ENCODE measurements at places on chromosomes 2 and 18. TPM values are rescaled to one million over a fixed set of nuclear protein-coding genes. Genes with fewer than 3 reads are reported as not detected.
A peak's percentile ranks its signal among the peaks of the same experiment; 100 is the strongest.

GRCh38 chr18:36759167-36759776, 69.5 kb downstream of the TPGS2 start:
- H3K36me3 ChIP-seq = no peaks in the 10 kb centered on the region
- H3K27ac ChIP-seq = no peak overlapping the region
- peaks cover 11% of the 10 kb centered on the region for H3K27me3 ChIP-seq
- H3K4me3 ChIP-seq = no peak overlapping the region

- H3K27ac ChIP-seq = no peak overlapping the region
- peak; percentile 44 for DNase-seq
- H3K4me1 ChIP-seq = no peaks in the 10 kb centered on the region
These were observed 122.3 kb upstream of the FHL2 start for GRCh38 chr2:105521176-105521575.

DNA sequence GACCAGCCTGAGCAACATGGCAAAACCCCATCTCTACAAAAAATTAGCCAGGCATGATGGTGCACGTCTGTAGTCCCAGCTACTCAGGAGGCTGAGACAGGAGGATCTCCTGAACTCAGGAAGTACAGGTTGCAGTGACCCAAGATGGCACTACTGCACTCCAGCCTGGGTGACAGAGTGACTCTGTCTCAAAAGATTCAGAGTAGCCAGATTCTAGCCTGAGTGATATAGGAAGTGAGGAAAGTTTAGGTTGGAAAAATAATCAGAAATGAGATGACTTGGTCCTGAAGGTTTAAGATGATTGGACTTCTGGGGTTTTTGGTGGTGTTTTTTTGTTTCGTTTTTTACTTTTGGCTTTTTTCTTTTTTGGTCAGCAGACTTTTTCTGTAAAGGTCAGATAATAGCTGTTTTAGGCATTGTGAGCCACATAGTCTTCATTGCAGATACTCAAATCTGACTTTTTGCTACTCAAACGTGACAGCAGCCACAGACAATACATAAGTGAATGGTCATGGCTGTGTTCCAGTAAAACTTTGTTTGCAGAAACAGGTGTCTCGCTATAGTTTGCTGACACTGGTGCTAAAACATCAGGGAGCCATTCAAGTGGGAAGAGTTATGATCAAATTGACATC, 104.1 kb upstream of the UBXN4 start:
- no peaks in the 10 kb centered on the region for H3K4me1 ChIP-seq
- H3K4me3 ChIP-seq = no peak overlapping the region
- peaks cover 68% of the 10 kb centered on the region for H3K36me3 ChIP-seq

DNA sequence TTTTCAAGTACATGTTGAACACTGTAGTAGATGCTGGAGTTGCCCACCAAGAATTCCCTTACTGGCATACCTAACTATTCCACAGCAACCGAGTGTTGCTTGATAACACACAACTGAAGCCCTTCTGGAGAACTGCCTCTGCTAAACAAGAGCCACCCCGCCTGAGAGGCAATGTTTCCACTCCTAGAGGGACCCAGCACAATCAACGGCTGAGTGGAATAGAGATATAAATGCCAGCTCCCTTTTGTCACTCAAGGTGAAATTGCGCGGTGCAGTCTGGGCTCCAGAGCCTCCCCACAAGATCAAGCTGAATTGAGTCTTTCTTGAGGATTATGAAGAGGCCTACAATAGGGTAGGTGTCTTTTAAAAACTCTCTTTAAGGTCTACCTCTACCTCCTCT, 49.1 kb upstream of the SCN9A start:
- H3K27me3 ChIP-seq = no peaks in the 10 kb centered on the region
- H3K4me1 ChIP-seq = no peaks in the 10 kb centered on the region
- no peaks in the 10 kb centered on the region for H3K36me3 ChIP-seq
- H3K27ac ChIP-seq = no peak overlapping the region
- no peak overlapping the region for H3K4me3 ChIP-seq

DNA sequence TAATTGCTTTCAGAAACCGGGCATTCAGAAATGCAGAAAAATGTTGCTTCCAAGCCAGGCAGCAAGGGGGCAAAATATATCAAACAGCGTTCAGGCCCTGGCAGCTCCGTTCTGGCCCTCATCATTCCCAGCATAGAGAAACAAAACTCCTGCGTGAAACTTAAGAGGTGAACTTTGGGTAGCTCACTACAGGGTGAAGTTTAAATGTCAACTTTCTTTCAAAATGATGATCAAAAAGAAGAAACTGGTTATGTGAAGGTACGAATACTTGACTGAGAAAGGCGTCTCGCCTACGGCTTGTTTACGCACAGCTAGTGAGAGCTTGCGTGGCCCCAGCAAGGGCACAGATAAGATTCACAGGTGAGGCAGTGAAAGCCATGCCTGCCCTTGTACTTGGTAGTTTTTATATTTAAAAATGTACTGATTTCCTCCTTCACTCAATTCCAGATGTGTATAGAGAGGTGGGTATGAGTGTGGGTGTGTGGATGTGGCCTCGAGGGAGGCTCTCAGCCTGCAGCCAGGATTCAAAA, 127.5 kb downstream of the NFATC1 start:
- H3K27me3 ChIP-seq = no peaks in the 10 kb centered on the region
- H3K4me1 ChIP-seq = peaks cover 38% of the 10 kb centered on the region
- H3K27ac ChIP-seq = peak overlapping the region; percentile 98

- no peak overlapping the region for H3K27ac ChIP-seq
- DNase-seq = no peak
These were observed 134.2 kb upstream of the CHAC2 start for GRCh38 chr2:53633441-53633840.

DNA sequence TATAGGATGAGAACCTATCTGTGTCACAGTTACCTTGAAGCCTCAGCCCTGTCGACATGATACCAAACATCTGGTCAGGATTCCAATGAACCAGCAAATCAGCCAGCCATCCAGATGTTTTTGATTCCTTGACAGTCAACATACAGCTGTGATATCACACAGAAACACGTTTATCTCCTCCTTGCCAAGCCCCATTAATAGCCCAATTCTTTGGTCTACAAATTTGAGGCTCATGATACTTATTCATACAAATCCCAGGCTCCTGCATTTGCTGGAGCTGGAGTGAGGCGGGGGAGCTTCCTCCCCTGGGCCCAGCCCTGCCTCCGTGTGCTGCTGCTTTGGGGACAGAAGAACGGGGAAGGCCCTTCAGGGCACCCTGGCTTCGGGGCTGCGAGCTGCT, 611.6 kb upstream of the SALL3 start:
- no peak overlapping the region for H3K27ac ChIP-seq
- H3K27me3 ChIP-seq = no peaks in the 10 kb centered on the region
- no peak for DNase-seq
- H3K4me1 ChIP-seq = no peaks in the 10 kb centered on the region
- no peaks in the 10 kb centered on the region for H3K36me3 ChIP-seq

- H3K4me1 ChIP-seq = peaks cover 36% of the 10 kb centered on the region
- H3K27ac ChIP-seq = no peak overlapping the region
- H3K4me3 ChIP-seq = no peak overlapping the region
- H3K27me3 ChIP-seq = no peaks in the 10 kb centered on the region
- H3K36me3 ChIP-seq = no peaks in the 10 kb centered on the region
These were observed 79.1 kb downstream of the FAM168B start for GRCh38 chr2:131014141-131014540.

GRCh38 chr2:169664978-169665930, 29.0 kb downstream of the CFAP210 start:
- H3K27me3 ChIP-seq = no peaks in the 10 kb centered on the region
- no peaks in the 10 kb centered on the region for H3K4me1 ChIP-seq
- H3K27ac ChIP-seq = no peak overlapping the region
- no peak for DNase-seq
- no peak overlapping the region for H3K4me3 ChIP-seq

GRCh38 chr18:61261870-61262269, 71.4 kb upstream of the CDH20 start:
- H3K27me3 ChIP-seq = no peaks in the 10 kb centered on the region
- no peak overlapping the region for H3K27ac ChIP-seq
- DNase-seq = no peak
- no peaks in the 10 kb centered on the region for H3K4me1 ChIP-seq
- H3K4me3 ChIP-seq = no peak overlapping the region
- no peaks in the 10 kb centered on the region for H3K36me3 ChIP-seq

DNA sequence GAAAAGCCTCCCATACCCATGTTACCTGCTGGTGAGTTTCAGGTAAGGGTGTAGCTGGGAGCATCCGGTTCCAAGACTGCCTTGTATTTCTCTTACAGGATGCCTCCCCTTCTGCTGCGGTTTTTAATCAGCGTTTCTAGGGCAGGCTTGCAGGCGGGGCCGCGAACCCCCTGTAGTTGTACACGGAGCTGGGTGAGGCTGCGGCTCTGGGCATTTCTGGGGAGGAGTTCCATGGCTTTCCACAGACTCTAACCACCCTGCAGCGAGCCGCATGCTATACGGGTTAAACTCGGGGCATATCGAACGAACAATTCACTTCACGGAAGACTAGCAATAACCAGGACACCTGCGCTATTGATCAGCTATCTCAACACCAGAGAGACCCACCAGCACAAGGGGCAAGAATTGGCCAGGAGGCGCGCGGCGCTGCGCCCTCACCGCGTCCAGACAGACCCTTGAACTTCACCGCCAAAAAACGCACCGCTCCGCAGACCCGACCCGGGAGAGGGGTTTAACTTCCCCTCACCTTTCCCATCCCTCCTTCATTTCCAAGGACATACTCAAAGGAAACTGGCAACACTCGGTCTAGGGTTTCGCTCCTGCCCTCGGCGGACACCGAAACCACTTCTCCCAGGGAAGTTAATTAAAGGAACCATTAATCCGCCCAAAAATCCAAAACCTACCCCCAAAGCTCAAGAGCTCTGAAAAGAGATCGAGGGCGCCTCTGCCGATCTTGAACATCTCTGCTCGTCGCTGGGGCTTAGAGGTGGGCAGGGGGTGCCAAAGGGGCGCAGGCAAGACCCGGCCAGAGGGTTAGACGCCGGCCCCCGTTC, 909 bp downstream of the TGFA start:
- peak overlapping the region; percentile 81 for H3K27ac ChIP-seq
- H3K4me1 ChIP-seq = peaks cover 19% of the 10 kb centered on the region
- DNase-seq = no peak
- H3K36me3 ChIP-seq = no peaks in the 10 kb centered on the region
- H3K4me3 ChIP-seq = peak overlapping the region; percentile 85

DNA sequence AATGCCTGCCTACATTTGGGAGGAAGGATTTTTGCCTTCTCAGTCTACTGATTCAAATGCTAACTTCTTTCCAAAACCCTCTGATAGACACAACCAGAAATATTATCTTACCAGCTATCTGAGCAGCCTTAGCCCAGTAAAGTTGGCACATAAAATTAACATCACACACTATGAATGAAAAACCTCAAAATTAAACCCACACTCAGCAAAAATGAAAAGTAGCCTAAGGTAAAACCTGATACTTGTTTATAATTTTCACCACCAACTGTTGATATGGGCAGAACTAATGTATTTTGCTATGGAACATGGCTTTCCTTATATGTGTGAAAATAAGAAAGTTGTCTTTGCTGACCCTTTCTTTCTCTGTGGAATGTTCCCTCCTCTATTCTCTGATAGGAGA, 226.0 kb downstream of the DPP10 start:
- no peak for DNase-seq
- H3K4me1 ChIP-seq = no peaks in the 10 kb centered on the region
- H3K4me3 ChIP-seq = no peak overlapping the region
- H3K27ac ChIP-seq = no peak overlapping the region

DNA sequence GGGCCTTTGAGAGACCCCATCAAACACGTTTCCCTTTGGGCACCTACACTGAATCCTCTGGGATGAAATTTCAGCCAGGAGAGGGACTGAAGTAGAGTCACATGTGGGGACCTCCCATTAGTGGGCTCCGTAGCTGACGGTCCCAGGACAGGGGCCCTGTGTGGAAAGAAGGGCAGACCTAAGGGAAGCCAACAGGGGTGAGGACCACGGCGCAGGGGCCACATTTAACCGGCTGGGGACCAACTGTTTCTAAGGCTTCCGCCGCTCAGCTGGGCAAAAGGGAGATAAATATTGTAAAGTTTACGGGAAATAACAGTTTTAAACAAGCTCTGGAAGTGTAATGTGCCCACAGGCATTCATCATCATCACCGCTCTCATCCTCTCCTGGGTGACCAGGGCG, 42.7 kb downstream of the RRM2 start:
- H3K4me3 ChIP-seq = no peak overlapping the region
- peaks cover 8% of the 10 kb centered on the region for H3K4me1 ChIP-seq
- no peak overlapping the region for H3K27ac ChIP-seq
- DNase-seq = no peak

DNA sequence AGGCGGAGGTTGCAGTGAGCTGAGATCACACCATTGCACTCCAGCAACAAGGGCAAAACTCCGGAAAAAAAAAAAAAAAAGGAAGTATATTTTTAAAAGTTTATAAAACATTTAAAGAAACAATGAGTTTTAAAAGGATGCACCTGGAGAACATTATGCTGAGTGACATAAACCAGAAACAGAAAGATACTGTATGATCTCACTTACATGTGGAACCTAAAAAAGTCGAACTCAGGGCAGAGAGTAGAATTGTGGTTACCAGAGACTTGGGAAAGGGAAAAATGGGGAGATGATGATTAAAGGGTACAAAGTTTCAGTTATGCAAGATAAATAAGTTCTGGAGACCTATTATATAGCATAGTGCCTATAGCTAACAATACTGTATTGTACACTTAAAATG, 52.8 kb upstream of the RTN4 start:
- H3K27ac ChIP-seq = no peak overlapping the region
- no peaks in the 10 kb centered on the region for H3K27me3 ChIP-seq
- H3K4me1 ChIP-seq = no peaks in the 10 kb centered on the region
- DNase-seq = no peak

DNA sequence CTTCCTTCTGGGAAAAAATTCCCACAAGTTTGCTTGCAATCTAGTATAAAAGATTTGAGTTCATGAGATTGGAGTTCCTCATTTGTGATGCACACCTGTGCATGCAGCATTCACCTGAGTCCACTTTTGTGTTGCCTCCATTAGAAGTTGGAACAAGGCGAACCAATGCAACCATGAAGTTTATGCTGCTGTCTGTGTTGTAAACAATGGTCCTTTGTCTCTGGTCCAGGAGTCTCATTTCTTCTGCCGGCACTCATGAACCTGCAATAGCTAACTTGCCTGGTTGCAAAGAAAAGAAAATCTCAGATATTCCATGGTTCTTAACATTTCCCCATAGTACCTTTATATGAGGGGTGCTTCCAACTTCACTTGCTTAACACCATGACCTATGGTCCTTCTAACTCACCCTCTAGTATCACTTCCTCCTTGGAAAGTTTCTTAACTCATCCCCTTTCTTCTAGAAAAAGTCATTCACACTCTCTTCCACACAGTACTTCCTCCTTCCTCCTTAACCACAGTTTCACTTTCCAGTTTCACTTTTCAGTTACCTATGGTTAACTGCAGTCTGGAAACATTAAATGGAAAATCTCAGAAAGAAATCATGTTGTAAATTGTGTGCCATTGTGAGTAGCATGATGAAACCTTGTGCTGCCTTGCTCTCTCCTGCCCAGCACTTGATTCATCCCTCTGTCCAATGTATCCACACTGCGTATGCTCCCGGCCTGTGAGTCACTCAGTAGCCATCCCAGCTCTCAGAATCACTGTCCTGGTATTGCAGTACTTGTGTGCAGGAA, 128.8 kb upstream of the TRIB2 start:
- peaks cover 44% of the 10 kb centered on the region for H3K4me1 ChIP-seq
- H3K27ac ChIP-seq = peak overlapping the region; percentile 77
- no peaks in the 10 kb centered on the region for H3K27me3 ChIP-seq
- no peaks in the 10 kb centered on the region for H3K36me3 ChIP-seq
- peak overlapping the region; percentile 56 for H3K4me3 ChIP-seq

Gene HIBCH
- polyA plus RNA-seq = 24.5 TPM

Gene RTP5
- polyA plus RNA-seq = not detected

Gene SLC4A5
- 1.5 TPM for polyA plus RNA-seq

Gene DSC2
- not detected for polyA plus RNA-seq

Gene PROKR1
- not detected for polyA plus RNA-seq
